ENCODE measurements at places on chromosomes 12 and 14.
A peak's percentile ranks its signal among the peaks of the same experiment; 100 is the strongest.

DNA sequence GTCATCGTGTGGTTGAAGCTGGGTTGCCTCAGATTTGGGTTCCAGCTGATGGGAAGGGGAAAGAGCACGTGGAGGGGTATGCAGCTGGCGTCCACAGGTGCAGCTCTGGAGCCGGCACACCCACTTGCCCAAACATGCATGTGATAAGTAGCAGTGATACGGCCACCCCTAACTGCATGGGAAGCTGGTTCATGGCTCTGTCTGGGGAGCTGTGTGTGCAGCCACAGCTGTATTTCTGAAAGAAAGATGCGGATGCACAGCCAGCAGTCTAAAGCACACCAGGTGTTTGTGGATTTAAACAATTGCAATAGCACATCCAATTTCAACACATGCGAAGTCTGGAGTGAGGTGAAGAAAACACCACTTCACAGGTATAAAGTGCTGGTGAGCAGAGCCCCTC is 181.4 kb downstream of the EFCAB11 start:
- DNase-seq = no peak

DNA sequence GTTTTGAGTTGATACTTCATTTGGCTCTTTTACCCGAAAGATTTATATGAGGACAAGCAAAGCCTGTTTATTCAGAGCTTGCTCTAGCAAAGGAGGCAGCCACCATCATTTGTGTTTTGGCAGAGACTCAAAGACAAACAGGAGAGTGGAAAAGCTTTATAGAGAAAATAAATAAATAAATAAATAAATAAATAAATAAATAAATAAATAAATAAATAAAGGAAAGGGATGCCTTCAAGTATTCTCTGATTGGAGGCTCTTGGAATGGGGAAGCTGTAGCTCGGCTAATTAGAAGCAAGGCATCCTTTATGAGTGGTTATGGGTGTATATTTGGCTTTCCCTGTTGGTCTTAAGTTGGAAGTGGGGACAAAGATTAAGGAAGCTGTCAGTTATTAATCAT is 229.8 kb downstream of the RASSF9 start:
- DNase-seq = no peak

GRCh38 chr12:9405886-9406563 is 197.8 kb upstream of the PZP start:
- no peak for DNase-seq

DNA sequence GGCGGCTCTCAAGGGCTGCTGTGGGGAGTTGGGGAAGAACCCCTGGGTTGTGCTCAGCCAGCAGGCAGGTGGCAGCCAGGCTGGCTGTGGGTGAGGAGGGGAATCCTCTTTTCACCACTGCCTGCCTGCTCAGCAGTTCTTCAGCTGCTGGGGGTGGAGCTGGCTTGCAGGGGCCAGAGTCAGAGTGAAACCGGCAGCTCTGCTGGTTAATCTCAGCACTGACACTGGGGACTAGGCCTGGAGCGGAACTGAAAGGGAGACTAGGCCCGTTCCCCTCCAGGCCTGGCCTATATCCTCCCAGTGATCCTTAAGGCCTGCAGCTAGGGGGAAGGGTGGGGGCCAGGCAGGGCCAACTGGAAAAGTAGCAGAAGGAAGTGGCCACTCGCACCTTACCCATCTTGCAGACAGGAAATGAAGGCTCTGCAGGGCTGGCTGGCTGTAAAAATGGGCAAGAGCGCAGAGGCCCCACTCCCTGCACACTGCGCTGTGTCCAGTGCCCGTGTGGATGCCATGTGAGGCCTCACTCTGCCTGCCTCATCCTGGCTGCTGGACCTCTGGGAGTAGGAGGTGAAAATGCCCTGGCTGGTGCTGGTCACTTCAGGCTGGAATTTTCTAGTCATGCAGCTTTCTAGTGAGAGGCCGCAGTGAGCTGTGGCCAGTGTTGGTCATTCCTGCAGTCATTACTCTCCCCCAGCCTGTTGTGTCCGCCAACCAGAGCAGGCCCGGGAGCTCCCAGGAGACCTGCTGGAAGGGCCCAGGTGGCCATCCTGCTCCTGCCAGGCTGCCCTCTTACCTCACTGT is 39.4 kb downstream of the SH2B3 start:
- DNase-seq = peak; percentile 71

DNA sequence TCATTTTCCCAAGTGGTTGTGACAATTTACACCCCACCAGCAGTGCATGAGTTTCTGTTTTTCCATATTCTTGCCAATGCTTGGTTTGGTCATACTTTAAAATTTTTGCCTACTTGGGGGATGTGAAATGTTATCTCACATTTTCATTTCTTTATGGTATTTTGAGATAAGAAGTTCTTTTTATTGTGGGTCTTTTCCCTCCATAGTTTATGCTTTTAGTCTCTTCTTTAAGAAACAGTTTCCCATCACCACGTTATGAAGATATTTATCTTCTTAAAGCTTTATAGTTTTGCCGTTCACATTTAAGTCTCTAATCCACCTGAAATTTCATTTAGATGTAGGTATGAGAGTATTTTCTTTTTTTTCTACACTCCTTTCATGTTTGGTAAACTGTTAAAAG is 95.7 kb downstream of the PPM1A start:
- DNase-seq = no peak

DNA sequence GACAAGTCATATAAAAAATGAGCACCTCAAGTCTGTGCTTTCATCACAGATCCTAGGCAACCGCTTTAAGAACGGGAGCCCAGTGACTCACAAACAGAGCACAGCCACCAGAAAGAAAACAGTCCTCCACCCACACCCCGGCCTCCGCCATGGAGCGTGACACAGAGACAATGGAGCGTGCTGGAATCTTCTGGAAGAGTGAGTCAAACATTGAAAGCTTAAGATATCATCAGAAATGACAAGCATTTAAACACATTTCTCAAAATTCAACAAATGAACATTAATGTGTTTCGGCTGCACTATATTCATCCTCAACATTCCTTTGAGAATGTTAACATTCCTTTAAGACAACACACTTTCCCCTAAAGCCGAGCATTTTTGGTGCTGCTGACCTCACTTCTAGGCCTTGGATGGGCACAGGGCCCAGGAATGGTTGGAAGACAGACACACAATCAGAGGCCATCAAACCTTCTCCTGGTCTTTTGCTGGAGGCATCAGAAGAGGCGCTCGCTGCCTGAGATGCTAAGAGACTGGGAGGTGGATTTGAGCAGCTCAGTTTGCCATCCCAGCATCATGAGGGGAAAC is 23.6 kb upstream of the TMEM132D start:
- DNase-seq = no peak

GRCh38 chr14:21317398-21317797 is 37.5 kb downstream of the RPGRIP1 start:
- DNase-seq = no peak
